Activated naive CD8-positive, alpha-beta T cell treated with anti-CD3 and anti-CD28 coated beads for 36 hours (primary cell): ENCODE measurements at places on chromosomes 2 and 18.

- no peak for DNase-seq
Observed at GRCh38 chr2:110751642-110752041, 19.3 kb downstream of the ACOXL start.

DNA sequence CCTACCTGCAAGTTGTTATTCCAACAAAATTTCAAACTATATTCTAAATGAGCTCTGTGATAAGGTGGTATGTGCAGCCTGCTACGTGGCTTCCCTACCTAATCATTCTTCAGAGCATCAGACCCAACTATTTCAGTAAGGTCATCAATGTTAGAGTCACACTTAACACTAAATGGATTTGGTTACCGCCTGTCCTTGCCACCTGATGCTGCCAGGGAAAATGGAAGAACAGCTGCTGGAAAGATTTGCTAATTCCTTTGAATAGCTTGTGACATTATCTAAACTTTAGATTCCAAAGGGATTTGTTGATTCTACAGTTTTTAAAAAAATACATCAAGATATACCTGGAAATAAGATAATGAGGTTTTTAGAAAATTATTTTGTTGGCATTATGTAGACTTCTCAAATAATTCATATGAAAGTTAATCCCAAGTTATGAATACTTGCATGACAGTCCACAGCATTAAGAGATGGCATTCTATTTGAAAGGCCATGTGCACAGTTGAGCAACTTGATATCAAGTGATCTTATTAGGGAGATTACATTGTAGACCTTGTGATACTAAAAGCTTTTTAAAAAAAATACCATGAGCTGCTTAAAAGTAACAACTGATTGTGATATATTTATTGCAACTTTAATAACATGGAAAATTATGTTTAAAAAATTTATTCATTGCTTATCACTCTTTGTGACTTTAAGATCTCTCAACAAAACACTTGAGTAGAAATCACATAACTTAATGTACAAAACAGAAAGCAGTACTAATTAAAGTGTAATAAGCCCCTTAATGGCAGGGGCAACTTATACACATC, 98.3 kb upstream of the UGP2 start:
- DNase-seq, result no peak

- no peak for DNase-seq
Observed at GRCh38 chr18:10095356-10095755, 181.5 kb downstream of the VAPA start.

- DNase-seq, result no peak
Observed at GRCh38 chr2:81942136-81942680, 1637.7 kb upstream of the LRRTM1 start.

DNA sequence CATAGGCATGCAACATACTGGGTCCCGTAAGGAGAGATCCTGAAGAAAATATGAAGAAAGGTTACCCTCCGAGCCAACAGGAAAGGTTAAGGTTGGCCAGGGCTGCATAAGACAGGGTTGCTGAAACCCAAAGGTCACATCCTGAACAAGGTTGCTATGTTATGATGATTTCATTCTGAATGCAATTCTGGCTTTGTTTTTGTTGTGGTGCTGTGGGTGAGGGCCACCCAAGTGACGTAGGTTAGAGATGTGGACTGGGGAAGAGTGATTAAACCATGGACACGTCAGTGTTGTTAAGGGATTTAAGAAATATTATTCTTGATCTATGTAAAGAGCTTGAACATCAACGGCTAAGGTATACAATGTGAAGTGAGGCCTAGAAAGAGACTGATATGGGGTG, 60.0 kb downstream of the ZEB2 start:
- DNase-seq, result no peak
